Cortex of kidney (tissue), 1 donor: ENCODE measurements at places on chromosomes 12 and 14.

DNA sequence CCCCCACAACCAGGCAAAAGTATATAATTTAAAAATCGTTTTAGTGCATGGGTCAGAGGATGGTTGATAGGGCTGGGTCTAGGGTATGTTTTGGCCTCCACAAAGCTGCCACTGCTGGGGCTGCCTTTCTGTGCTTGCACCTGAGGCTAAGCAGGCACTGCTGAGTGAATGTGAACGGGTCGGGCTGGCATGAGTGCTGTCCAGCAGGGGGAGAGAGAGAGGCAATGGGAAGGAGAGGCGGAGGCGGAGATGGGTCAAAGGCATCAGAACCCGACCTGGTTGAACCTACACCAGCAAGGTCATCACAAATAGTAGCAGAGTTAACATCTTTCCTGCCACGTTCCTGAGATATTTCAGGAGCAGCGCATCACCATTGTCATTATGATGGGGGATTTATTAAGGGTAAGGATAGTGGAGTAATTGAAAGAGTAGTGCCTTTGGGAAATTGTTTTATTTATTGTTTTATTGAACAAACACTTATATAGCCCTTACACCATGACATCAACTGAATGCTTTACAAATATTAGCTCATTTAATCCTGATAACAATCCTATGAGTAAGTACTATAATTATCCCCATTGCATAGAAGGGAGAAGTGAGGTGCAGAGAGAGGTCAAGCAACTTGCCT is 5.8 kb upstream of the NRXN3 start:
- DNase-seq = no peak

GRCh38 chr12:57737467-57738460 is 778 bp downstream of the AGAP2 start:
- DNase-seq = no peak

GRCh38 chr12:52629281-52630007 is 11.1 kb upstream of the KRT73 start:
- no peak for DNase-seq

DNA sequence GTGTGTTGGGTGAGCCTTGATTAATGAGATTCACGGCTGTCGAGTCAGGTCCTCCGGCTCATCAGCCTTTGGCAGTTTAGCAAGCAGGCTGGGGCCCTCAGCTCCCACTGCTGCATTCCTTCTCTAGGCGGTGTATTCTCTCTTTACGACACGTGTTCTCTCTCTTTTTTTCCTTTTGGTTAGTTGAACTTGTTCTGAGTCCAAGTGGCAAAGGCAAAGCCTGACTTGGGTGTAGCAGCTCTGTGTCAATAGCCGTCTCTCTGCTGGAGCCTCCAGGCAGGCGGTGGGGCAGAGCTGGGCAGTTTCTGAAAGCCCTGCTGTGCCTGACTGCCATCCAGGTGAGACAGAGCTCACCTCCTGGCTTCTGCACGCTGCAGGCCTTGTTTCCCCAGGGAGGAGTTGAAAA is 46.6 kb downstream of the SUSD6 start:
- DNase-seq = no peak

GRCh38 chr12:113660936-113661335 is 189.3 kb upstream of the LHX5 start:
- DNase-seq = no peak

DNA sequence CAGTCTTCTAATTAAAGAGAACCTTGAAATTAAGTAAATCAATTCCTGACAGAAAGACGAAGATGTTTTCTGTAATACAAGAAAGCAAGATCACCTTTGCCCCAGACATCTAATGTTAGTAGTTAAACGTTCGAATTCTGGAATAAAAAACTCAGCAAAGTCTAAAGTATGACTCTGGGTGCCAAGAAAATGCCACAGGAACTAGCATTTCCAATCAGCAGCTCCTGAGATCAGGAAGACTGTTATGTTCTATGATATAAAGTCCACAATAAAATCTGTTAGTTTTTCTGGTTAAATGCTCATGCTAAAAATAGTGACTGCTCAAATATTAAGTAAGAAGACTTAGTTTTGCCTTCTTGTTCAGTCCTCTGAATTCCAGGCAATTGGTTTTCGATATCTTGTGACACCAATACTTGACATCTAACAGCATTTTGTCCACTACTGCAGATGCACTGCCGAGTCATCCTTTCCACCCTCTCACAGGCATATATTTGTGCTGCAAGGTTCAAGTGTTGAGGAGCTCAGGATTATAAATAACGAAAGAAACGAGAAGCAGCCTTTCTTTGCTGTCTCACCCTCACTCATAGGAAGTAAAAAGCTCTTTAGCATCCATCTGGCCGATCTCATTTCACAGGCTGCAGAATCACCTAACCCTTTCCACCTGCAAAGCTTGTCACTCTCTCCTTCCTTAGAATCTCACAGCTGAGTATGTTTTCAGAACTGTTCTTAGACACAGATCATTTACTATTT is 32.0 kb downstream of the SSH1 start:
- no peak for DNase-seq

GRCh38 chr12:321606-322326 is 59.1 kb upstream of the SLC6A13 start:
- DNase-seq = no peak

DNA sequence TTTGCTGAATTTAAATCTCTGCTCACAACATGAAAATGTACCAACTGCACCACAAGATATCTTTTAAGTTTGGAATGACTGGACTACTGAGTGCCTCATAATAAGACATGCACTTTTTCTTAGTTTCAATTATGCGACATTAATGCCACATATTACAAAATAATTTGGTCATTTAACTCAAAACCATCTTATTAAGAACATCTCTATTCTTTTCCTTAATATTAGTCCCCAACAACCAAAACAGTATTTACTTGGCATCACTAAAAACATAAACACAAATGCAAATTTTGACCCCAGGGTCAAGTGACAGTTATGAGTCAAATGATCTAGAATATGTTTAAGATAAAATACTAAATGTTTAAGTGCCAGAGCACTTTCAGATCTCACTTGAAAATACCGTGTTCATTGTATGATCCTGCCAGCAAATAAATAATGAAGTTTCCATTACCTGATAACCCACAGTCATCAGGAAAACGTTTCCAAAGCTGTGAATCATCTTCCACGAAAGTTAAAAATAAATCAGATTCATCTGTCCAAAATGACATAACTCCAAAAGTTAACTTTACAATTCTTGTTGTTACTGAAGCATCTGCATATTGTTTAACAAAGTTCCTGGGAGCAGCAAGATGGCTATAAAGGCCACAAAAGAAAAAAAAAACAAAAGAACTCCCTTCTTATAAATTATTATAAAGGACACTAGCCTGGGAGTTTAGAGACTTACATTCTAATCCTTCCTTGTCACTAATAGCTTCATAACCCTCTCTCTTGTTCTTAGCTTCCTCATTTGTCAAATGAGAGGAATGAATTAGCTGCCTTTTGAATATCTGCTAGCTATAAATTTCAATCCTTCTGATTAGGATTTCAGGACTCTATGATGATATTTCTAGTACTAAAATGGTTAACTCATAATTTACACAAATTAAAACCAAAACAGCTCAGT is 30.5 kb upstream of the AP4S1 start:
- DNase-seq = no peak

DNA sequence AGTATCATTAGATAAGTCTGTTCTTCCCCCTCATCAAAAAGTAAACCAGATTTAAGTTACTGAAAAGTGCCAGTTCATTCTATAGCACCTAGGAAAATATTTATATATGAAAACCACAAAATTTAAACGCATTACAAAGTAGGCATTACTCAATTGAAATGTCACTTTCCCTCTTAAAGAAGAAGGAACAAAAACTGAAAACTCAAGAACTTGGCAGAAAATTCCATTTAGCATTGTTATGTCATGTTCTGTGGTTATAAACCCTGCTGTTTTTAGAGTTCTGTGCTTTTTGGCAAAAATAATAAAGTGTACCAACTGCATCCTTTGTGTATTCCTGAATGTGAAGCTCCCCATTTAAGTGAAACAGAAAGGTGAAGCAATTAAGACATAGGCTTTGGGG is 3.6 kb downstream of the FGD4 start:
- no peak for DNase-seq

DNA sequence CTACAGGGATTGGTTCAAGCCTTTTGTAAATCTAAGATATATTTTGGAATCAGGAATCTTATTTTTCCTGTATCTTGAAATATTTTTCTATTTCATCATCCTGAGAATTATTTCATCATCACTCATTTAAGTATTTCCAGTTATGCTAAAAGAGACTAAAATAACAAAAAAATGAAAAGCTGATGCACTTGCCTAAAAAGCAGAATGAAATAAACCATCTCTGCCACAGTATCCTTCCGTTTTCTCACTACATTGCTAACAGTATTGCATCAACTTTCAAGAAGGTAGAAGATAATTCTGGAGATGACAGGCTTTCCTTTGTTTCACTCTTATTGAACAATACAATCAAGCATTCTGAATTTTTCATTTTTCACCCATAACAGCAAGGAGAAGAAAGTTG is 31.1 kb upstream of the EIF5 start:
- no peak for DNase-seq

DNA sequence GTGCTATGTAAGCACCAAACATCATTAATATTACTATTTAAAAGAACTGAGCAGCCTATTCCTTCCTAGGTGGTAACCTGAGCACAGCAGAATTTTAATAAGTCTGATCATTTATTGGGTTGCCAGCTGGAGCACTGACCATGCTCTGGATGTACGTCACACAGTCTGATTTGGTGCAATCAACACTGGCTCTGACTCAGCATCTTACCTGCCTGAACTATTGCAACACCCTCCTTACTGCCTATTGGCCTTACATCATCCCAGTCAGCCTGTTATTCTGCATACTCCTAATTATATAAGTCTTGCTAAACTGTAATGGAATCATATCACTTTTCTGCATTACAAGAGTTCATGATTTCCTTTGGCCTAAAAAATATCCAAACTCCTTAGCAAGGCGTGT is 149.7 kb downstream of the PTPRO start:
- no peak for DNase-seq

DNA sequence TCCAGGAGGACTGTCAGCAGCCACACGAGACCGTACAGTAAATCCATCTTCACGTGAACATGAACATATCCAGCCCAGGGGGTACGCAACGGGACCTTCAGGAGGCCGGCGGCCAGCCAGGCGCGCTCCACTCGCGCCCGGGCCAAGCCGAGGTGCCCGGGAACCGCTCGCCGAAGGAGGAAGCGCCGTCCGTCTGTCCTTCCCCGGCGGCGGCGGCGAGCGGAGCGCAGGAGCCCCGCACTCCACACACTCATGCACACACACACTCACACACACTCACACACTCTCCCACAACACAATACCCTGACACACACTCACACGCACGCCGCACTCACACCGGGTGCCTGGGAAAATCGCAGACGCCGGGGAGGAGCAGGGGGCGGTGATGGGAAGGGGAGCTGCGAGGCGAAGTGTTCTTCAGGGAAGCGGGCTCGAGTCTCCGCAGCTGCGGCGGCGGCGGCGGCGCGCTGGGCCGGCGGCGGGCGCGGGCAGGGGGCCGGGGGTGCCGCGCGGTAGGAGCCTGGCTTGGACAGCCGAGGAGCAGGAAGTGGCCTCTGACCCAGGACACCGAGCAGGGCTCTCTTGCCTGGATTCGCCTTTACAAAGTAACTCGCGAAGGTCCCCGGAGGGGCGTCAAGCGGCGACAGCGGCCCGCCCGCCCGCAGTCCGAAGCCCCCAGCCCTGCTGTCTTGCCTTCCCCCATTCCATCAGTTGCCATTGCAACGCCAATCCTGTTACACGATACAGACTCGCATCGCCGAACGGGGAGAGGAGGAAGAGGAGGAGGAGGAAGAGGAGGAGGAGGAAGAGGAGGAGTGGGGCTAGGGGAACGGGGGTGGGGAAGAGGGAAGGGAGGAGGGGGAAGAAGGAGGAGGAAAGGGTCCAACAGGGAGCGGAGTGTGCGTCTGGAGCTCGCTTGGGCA is 601 bp downstream of the MDGA2 start:
- no peak for DNase-seq

DNA sequence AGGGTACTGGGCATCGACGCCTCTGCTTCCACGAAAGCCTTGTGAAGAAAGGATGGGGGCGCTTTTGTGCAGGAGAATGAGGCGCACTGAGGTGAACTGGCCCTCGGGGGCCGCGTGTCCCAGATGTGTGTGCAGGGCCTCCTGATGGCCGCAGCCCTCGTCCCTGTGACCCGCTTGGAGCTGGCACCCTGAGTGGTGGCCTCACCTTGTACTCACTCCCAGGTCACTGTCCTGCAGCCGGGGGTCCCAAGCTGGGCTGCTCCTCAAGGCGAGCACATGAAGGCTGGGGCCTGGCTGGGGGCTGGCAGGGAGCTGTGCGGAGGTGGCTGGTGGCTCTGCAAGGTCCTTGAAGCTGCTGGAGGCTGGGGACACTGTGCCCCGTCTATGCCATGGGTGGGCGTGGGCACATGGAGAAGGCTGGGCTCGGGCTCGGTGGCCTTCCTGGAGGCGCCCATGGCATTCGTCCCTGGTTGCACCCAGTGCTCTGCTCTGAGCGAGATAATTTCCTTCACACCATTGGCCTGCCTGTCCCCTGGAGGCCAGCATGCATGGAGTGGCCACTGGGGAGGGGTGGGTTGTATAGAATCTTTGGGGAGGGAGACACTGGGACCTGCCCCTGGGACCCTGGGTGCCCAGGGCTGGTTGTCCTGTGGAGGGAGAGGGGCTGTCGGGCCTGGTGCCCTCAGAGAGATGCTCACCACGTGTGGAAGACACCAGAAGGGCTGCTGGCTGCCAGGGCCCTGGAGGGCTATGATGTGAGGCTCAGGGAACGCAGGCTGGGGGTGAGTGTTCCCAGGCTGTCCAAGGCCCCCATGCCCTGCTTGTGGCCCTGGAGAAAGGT is 79.3 kb downstream of the TMEM121 start:
- no peak for DNase-seq

GRCh38 chr12:86445356-86445755 is 189.2 kb upstream of the MGAT4C start:
- no peak for DNase-seq

GRCh38 chr12:116892349-116893140 is 11.3 kb upstream of the HRK start:
- DNase-seq = no peak

- DNase-seq = no peak
Measured at GRCh38 chr14:70108419-70108818, 80.3 kb downstream of the SLC8A3 start.

DNA sequence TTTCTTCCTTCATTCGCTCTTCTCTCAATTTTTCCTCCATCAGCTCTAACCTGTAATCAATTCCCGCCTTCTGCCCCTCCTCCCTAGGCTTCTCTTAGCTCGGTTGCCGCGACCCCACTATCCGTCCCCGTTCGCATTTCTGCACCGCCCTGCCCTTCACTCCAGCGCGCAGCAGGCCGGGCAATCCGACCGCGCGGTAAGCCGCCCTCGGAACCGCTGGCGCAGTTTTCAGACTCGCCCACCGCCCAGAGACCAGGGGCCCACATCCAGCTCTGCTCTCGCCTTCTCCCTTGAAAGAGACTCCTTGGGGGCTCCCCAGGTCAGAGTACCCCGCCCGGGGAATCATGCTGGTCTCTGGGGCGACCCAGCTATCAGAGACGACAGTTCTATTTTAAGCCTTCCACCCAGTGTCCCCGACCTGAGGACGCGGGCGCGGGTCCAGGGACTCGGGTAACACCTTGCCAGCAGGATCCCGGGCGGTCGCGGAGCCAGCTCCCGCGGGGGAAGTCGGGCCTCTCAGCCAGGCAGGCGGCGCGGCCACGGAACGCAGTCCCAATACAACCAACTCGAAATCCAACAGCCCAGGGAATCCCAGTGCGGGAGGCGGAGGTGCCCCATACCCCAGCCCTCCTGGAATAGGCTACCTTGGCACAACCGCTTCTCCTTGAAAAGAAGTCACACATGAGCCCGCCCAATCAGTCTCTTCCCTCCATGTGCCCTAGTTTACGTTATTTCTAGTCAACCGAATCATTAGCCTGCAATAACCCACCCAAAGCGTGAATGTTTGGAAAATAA is 5.7 kb upstream of the SLC38A4 start:
- DNase-seq = peak; percentile 12

- DNase-seq = no peak
Measured at GRCh38 chr14:100221533-100222223, 17.3 kb upstream of the YY1 start.
